ENCODE measurements at places on chromosomes 12 and 14.

DNA sequence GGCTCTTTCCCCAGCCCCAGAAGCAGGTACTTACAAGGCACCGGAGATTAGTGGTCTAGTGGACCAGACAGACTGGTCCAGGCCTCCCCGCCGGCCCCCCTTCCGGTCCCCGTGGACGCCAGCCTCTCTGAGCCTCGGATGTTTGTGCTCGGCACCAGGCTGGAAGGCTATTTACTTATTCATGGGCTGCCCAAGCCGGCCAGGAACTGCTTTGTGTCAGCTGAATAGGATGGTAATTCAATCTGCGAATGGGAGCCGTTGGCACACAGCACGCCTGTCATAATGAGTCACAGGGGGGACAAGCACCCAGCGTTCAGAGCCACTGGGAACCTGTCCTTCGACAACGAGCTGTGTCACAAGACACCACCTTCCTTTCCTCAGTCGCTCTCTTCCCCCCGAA, 82.3 kb downstream of the RIMBP2 start:
- DNase-seq = no peak

DNA sequence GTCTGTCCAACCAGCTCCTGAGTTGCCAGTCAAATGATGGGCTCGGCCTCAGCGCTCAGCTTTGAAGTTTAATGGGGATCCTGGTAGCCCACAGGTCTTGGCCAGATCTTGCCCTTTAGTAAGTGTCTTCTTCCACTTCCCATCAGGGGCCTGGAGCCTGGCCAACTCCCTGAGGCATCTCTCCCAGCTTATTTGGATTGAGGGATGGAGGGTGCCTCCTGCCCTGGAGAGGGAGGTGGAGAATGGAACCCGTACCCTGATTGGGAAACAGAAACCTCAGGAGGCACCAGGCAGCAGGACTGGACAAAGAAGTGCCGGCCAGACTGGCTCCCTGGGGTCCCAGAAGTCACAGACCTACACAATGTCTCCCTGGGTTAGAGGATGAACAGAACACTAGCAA, 40.5 kb upstream of the LTBP2 start:
- no peak for DNase-seq

GRCh38 chr12:108840605-108841332, 16.6 kb downstream of the SSH1 start:
- no peak for DNase-seq

DNA sequence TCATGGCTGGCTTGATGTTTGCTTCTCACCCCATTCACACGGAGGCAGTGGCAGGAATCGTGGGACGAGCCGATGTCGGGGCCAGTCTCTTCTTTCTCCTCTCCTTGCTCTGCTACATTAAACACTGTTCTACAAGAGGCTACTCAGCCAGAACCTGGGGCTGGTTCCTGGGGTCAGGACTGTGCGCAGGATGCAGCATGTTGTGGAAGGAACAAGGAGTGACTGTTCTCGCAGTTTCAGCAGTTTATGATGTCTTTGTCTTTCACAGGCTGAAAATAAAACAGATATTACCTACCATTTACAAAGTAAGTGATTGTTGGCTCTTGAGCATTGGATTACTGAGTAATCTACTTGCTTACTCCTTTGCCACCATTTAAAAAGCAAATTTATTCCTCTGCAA, 170.6 kb downstream of the TMTC2 start:
- no peak for DNase-seq

DNA sequence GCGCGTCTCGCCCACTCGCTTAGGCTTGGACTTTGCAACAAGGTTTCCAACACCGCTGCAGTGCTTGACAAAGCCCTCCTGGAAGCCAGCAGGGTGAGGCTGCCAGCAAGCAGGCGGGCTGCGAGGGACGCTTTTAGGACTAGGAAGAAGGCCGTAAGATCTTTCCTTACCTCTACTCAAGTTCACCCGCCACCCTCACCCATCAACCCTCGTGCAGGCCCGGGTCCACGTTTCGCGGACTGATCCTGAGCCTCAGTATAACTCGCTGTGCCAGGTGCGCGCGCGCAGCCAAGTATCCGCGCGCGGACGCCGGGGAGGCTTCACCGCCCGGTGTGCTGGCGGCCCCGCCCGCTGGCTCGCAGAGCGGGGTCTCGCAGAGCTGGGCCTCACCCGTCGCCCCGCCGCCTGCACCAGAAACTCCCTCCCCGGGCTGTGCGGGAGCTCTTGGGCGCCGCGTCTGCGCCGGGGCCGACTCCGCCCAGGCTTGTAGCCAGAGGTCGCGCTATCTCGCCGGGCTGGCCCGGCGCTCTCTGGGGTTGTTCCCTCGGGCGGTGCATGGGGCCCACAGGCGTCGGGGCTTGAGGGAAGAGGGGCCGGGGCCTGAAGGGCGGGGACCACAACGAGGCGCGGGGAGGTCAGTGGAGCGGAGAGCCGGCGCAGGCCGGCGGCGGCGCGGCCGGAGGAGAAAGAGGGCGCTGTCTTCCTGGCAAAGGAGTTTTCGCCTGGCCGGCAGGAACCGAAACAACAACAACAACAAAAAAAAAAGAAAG, 7.6 kb upstream of the SIX1 start:
- DNase-seq = no peak
